ENCODE measurements at places on chromosomes 4 and X. TPM values are rescaled to one million over a fixed set of nuclear protein-coding genes. Genes with fewer than 3 reads are reported as not detected.

The PCDH7 gene
- 10.2 TPM for total RNA-seq

The CACNA1F gene
- 0.25 TPM for total RNA-seq

The NXF2B gene
- 0.25 TPM for total RNA-seq

The IBSP gene
- not detected for total RNA-seq

The MAGEA9B gene
- total RNA-seq, result not detected

The SASH3 gene
- total RNA-seq, result 18.3 TPM

The KLB gene
- total RNA-seq, result not detected

The NPY5R gene
- total RNA-seq, result 3.0 TPM

The DEFB131A gene
- total RNA-seq, result not detected

The SLC10A4 gene
- 0.13 TPM for total RNA-seq

The RAP2C gene
- 22.8 TPM for total RNA-seq

The CSN1S1 gene
- not detected for total RNA-seq

The RHOXF2B gene
- total RNA-seq, result not detected

The TRMT10A gene
- 4.3 TPM for total RNA-seq

The HSFX1 gene
- total RNA-seq, result 0.98 TPM

The MEPE gene
- total RNA-seq, result not detected

The TAF7L gene
- not detected for total RNA-seq

The NKX3-2 gene
- total RNA-seq, result not detected
